Left colon (tissue), 2 donors: ENCODE measurements at places on chromosomes 3 and 15. TPM values are rescaled to one million over a fixed set of nuclear protein-coding genes. Genes with fewer than 3 reads are reported as not detected.
A peak's percentile ranks its signal among the peaks of the same experiment; 100 is the strongest.

The GOLGA8O gene
- 0.39 TPM for total RNA-seq

The ACKR2 gene
- total RNA-seq: 6.3 TPM

DNA sequence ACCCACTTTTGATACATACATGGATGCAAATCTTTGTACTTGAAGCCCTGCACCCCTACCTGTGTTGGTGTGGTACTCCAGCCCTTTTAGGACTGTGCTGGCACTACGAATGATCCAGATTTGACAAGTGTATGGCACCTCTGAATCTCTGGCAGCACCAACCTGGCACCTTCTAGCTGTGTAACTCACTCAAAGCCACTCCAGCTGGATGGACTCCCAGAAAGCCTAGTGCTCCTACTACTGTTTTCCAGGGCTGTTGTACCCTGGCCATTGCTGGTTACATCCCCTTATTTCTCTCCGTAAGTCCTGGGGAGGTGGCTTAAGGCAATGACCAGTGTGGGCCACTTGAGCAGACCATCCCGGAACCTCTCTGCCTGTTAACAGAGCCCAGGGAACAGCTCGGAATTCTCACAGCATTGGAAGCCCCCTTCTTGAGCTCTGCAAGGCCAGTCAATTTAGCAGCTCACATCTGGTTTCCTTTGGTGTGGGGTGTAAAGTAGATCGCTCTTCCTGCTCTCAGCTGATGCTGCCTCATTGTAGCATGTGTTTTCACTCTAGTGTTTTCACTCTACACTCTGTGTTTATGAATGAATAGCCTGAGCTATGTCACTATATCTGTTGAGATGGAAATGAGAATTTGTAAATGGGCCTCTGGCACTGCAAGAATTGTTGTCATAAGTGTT, 12.2 kb downstream of the CALML4 start:
- DNase-seq: no peak

DNA sequence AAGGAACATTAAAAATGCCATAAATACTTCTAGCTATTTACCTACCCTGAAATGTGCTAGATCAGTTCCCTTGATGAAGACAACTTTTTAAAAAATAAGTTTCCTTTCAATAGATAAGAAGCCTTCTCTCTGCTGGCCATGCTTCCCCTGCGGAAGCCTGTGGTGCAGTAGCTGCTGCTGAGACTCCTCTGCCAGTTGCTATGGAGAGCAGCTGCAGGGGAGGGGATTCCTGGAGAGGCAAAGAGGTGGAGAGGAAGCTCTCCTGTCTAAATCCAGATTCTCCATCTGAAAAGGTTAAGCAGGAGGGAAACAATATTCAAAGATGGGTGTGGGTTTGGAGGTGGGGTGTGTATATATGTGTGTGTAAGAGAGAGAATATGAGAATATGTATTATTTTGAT, 69.8 kb upstream of the BFSP2 start:
- DNase-seq: no peak

- no peak for DNase-seq
Observed at GRCh38 chr3:131067983-131068382, 41.3 kb downstream of the NEK11 start.

DNA sequence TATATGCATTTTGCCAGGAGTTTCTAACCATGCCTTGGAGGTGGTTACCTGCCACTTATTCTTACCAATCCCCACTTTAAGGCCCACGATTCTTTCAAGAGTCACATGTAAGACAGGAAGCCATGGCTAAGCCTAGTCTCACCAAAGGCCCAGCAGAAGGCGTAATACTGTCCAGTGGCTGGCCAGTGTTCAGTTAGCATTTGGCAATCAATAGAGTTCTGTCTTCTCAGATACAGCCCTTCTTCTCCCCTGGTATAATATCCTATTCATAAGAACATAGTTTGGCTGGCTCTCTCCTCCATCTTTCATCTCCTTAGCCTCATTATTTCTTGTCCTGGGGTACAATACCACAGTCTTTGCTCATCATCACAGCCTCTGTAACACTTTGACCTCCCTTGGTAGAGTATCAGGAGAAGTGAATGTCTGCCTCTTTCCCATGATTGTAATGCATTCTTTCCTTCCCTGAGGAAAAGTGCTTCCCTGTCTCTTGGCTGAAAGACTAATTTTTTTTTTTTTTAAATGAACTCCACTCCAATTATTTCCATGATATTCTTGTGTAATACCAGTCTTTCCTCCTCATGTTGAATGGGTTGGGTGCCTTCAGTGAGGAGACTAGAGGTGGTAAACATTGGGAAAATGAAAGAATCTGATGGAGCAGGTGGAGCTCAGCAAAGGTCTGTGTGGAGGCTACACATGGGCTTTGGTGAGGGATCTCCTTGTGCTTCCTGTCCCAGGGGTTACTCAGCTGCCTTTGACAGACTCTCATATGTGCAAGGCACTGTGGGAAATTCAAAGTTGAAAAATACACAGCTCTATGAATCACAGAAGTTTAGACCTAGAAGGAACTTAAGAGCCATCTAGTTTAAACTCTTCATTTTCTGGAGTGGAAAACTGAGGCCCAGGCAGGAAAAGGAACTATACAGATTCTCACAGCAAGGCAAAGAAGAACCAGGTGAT, 218.2 kb downstream of the P3H2 start:
- no peak for DNase-seq

DNA sequence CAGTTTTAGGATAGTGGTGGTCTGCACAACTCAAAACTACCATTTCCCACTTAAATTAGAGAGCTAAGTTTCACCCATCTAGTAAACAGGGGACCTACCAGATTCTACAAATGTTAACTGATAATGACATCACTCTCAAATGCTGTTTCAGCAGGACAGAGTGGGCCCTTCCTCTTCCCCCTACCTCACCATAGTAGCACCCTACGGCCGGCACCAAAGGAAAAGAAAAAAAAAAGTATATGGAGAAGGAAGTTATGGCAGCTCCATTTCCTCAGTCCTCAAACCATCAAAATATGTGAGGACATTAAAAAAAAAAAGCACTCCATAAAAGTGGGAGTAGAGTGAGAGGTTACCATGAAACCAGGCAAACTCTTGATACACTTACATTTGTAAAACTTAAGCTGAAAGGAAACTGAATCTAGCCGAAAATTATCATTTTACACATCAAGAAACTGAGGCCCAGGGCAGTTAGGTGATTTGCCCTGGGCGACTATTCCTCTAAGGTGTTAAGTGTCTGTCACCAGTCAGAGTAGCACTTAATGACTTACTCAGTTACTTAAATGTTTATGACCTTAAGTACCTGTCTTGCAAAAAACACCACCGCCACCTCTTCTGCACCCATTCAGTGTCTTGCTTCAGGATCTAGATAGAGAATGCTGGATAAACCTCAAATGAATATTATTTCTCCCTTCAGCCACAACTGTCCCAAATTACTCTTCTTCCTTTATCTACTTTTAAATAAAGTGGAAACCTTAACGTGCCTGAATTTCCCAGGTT, 2.7 kb downstream of the MSL2 start:
- no peak for DNase-seq

DNA sequence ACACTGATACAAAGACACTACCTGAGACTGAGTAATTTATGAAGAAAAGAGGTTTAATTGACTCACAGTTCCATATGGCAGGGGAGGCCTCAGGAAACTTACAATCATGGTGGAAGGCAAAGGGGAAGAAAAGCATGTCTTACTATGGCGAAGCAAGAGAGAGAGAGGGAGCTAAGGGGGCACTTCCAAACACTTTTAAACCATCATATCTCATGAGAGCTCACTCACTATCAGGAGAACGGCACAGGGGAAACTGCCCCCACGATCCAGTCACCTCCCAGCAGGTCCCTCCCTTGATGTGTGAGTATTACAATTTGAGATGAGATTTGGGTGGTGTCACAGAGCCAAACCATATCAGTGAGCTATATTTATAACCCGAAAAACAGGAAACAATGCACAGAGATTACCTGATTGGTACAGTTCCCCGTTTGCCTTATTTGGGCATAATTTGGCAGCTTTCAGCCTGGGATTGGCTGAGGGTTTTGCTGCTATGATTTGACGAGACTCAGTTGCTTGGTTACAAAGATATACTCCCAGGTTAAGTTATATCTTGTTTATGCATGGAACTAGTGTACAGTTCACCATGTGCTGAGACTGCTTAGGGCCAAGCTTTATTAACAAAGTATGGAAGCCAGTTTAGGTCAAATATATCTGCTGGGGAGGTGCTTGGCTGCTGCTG, 184.2 kb downstream of the NR2F2 start:
- no peak for DNase-seq

DNA sequence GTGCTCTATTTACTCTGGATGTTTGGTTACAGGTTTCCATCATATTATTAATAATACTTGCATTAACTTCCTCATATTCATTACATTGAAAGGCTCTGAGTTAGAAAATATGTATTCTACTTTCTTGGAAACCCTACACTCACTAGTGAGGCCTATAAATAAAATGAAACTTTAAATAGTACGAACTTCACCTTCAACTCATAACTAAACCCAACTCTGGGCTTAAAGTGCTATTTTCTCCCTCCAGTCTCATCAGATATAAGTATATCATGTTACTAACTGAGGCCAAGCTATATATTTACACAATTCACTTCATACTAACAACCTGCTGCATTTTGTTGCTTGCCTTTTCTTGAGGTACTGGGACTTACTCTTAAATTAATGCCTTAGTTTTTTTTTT, 306.7 kb downstream of the TIGIT start:
- no peak for DNase-seq

DNA sequence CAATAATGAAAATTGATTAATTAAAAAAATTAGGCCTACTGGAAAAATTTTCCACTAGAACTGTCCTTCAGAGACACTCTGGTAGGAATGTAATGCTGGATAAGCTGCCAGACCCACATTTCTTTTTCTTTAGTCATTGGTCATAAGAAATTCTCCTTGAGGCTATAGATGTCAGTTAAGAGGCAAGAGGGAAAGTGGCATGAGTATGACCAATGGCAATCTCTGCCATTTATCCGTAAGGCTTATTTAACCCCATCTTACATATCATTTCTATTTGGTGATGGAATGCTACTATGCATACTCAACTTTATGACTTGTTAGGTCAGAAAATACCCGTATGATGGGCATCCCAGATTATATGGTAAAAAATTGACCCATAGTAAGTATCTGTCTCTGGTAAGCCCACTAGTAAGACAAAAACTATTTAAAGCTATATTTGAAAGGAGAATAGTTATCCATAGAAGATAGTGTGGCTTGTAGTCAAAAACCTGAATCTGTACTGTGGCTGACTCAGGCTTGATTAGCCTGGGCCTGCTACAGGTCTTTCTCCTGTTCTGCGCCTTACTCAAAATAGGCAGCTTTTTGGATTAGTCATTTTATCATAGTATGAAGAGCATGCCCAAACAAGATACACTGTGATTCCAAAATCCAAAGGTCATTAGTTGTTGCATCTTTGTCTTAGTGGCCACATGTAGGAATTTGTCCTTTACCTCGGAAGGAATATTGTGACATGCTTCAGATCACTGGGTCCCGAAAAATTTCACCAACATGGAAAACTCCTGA, 314.7 kb downstream of the PYDC2 start:
- no peak for DNase-seq

- DNase-seq: no peak
Observed at GRCh38 chr3:26292780-26293179, 329.8 kb upstream of the LRRC3B start.

GRCh38 chr3:39106281-39106811, 1.1 kb downstream of the GORASP1 start:
- no peak for DNase-seq

DNA sequence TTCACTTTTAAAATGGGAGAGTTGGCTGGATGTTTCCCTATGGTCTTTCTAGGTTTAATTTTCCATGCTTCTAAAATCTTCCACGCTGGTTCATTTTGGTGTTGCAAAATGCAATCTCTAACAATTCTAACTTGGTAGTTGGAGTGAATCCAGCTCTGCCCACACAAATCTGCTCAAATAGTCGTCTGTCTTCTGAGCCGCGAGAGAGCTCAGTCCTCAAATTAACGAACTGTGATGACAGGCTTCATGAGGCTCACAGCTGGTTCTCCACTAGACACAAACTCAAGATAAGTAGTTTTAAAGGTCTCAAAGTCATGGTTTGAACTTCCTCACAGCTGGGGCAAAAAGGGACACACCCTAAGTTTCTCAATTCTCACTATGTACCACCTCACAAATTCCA, 178.6 kb upstream of the LYSMD4 start:
- no peak for DNase-seq

DNA sequence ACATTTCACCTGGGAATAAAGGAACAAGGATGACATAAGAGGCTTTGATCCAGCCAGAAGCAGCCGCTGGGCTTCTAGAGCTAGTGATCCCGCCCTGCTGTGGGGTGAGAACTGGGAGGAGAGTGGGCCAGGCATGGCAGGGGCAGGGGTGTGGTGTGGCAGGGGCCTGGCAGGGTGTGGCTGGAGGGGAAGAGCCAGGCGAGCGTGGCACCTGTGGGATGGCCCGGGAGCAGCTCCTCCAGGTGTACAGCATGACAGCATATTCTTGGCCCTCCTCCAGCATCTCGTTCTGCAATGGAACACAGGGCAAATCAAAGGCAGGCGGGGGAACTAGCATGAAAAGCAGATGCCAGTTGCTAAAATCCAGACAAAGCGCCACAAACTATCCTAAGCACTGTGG, 35.5 kb downstream of the CYFIP1 start:
- peak; percentile 84 for DNase-seq

DNA sequence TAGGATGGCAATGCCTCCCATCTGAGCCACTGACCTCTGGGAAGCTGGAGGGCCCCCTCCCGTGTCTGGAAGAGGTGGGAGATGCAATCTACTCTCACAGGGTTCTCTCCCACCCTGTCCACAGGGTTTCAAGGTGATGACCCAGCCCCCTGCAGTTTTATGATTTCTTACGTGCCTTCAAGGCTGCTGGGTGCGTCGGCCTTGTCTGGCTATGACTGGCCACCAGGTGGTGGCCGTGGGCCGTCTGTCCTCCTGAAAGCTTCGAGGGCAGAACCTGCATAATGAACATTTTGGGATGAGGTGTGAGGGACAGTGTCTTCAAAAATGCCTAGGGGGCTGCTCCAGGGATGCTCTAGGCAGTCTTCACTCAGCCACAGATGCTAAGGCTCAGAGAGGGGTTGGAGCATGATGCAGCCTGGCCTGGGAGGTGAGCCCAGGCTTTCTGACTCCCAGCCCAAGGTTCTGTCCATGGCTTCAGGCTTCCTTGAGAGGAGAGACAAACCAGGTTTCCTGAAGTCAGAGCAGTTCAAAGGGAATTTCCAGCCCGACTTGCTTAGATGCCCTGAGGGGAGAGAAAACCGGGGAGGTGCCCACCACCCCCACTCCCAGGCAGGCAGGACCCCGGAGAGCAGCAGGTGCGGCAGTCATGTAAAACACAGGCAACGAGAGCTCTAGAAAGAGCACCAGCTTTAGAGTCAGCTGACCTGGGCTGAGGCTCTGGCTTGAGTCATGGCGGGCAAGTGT, 18.7 kb downstream of the ISG20 start:
- no peak for DNase-seq

DNA sequence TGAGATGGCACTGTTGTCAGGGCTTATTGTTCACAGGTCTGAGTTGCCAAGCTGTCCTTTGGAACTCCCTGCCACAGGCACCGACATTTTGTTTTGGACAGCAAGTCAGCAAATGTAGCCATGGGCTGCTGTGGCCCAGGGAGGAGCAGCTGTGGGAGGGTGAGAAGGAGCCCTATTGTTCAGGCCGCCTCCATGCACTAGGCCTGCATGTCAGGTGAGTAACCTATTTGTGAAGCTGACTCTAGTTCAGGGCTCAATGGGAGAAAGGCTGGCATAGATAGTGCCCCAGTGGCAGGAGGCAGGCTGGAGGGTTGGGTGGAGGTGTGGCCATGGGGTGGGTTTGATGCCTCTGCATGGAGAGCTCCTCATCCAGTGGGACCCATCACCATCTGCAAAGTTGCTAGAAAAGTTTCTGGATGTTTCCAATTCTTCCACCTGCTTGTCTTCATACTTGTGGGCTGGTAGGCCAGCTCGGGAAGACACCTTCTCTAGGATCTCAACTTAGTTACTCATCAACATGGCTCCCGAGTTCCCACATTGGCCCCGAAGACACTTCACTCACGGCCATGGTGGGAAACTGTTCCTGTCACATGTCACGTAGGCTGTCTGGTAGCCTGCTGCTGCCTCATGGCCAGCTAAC, 19.5 kb downstream of the AMOTL2 start:
- no peak for DNase-seq
